Lung (tissue), 17 donors: ENCODE measurements at places on chromosomes 1 and 21. TPM values are rescaled to one million over a fixed set of nuclear protein-coding genes. Genes with fewer than 3 reads are reported as not detected.

DNA sequence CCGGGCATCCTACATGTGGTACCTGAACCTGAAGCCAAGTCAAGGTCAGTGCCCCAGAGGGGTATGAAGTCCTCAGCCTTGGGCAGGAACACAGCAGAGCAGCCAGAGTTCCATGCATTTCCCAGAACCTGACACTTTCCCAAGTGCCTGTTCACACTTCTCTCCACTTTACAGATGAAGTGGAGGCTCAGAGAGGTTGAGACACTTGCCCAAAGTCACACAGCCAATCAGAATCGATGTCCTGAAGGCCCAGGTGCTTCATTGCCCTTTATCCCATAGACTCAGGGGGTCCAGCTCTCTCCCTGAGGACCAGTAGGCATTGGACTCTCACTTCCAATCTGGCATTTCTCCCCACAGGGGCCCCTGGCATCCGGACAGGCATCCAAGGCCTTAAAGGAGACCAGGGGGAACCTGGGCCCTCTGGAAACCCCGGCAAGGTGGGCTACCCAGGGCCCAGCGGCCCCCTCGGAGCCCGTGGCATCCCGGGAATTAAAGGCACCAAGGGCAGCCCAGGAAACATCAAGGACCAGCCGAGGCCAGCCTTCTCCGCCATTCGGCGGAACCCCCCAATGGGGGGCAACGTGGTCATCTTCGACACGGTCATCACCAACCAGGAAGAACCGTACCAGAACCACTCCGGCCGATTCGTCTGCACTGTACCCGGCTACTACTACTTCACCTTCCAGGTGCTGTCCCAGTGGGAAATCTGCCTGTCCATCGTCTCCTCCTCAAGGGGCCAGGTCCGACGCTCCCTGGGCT is 2.2 kb downstream of the C1QA start:
- DNase-seq = no peak

DNA sequence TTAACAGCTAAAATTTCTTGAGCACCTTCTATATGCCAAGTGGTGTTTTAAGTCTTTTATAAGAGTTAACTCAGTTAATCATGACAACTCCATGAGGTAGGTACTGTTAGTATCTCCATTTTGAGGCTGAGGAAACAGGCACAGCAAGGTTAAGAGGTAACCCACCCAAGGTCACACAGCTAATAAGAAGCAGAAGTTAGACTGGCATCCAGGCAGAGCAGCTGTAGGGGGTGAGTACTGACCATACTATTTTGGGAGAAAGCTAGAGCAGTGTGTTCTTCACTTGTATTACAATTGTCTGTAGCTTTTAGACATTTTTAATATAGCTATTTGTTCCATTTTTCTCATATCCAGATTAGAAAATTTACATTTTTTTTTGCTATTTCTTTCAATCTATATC is 4.8 kb downstream of the ATP6V1G3 start:
- no peak for DNase-seq

- peak; percentile 37 for DNase-seq
Measured at GRCh38 chr1:163875927-163876320, 554.2 kb downstream of the NUF2 start.

GRCh38 chr1:194039578-194039977 is 853.2 kb upstream of the B3GALT2 start:
- no peak for DNase-seq

DNA sequence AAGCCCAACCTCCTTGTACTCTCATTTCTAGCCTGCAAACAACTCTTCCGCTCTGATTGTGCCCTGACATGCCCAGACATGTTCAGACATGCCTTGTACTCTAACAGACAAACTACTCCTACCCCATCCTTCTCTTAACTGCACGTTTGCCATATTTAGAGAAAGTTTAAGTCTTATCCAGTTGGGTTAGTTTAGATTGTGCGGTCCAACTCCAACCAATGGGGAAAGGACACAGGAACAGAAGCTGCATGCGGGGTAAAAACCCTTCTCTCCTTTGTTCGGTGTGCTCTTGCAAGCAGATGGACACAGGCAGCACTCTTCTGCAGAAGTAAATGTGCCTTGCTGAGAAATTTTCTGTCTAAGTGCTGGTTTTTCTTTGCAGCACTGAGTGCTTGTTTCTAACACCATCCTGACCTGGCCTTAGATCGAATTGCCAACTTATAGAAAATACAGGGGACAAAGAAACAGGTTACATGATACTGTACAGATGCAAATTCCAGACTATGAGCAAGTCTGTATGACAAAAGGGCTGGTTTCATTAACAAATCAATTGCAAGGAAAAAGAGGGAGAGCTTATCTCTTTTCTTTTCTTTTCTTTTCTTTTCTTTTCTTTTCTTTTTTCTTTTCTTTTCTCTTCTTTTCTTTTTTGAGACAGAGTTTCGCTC is 35.8 kb upstream of the IFNGR2 start:
- DNase-seq = no peak

DNA sequence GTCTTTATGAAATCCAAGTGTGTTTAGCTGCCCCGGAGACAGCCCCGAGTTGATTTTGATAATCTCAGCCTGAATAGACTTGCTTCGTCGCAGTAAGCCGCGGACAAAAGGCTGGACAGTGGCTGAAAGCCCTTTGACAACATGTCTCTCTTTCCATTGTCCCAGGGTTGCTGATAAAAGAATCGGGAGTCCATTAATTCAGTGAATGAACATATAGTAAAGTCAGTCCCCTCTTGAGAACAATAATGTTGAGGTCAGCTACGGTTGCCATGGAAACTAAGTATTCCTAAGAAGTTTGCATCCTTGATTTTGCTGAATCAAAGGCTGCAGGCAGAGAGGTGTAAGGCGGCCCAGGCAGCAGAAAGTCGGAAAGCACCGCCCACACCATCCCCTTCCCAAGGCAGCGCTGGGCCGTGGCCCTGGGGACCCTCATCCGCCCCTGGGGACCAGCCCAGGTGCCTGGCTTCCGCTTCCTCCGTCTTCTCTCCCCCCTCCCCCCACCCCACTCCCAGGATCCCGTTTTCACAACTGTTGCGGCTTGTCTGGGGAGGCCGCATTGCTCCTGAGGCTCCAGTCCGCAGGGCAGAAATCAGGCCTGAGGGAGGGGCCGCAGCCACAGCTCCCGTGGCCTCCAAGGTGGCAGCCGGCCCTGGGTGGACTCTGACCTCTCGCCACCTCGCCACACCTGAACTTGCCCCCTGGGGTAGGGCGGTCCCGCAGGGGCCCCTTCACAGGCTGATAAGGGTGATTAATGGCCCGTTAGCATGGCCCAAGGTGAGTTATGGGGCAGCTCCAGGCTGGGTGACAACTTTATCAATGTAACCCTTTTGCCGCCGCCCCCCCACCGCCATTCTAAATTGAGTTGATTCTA is 180.9 kb downstream of the PRDM16 start:
- DNase-seq = no peak

- DNase-seq = peak; percentile 93
Measured at GRCh38 chr1:234486858-234487840, 8.2 kb upstream of the TARBP1 start.

GRCh38 chr1:25993197-25993951 is 4.5 kb downstream of the PAFAH2 start:
- no peak for DNase-seq

DNA sequence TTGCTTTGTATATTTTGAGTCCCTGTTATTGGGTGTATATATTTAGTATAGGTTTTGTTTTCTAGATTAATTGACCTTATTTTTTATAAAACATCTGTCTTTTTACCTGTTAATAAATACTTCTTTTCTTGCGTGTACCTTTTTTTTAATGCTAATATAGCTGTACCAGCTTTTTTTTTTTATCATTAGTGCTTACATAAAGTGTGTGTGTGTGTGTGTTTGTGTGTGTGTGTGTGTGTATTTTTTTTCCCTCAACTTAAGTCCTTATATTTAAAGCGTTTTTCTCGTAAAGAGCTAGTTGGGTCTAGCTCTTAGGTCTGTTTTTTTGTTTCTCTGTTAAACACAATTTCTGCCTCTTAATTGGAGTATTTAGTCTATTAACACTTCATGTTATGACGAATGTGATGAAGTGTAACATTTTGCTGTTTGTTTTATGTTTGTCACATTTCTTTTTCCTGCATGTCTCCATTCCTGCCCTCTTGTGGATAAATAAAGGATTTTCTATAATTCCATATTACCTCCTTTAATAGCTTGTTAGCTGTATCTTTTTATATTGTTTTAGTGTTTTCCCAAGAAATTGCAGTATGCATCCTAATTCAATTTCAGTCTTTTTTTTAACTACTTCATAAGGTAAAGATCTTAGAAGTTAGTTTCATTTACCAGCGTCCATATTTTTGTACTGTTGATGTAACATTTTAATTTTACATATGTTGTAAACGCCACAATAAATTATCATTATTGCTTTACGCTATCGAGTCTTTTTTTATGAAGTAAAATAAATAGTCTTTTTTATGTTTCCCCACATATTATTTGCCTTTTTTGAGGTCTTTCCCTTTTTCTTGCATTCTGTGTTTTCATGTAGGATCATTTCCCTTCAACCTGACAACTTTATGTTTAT is 4.3 kb downstream of the PRMT2 start:
- DNase-seq = peak; percentile 51

RGS8 gene
- not detected for total RNA-seq

- peak; percentile 33 for DNase-seq
Measured at GRCh38 chr1:56291374-56291919, 287.9 kb downstream of the PLPP3 start.

- peak; percentile 88 for DNase-seq
Measured at GRCh38 chr1:8687039-8687438, 130.4 kb downstream of the RERE start.

DNA sequence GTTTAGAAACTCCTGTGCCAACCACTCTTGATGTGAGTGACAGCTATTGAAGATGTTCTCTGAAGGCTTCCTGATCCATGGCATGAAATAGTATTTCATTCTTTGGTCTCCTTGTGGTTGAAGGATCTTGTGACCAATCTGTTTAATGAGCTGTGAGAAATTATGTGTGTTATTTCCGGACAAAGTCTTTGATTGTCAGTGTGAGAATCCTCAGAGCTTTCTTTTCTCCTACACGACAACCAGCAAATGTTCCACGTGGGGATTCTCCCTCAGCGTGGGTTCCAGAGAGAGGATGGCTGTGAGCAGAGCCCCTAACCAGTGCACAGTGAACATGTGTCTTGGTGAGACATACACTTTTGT is 45.0 kb upstream of the HOOK1 start:
- DNase-seq = no peak

DNA sequence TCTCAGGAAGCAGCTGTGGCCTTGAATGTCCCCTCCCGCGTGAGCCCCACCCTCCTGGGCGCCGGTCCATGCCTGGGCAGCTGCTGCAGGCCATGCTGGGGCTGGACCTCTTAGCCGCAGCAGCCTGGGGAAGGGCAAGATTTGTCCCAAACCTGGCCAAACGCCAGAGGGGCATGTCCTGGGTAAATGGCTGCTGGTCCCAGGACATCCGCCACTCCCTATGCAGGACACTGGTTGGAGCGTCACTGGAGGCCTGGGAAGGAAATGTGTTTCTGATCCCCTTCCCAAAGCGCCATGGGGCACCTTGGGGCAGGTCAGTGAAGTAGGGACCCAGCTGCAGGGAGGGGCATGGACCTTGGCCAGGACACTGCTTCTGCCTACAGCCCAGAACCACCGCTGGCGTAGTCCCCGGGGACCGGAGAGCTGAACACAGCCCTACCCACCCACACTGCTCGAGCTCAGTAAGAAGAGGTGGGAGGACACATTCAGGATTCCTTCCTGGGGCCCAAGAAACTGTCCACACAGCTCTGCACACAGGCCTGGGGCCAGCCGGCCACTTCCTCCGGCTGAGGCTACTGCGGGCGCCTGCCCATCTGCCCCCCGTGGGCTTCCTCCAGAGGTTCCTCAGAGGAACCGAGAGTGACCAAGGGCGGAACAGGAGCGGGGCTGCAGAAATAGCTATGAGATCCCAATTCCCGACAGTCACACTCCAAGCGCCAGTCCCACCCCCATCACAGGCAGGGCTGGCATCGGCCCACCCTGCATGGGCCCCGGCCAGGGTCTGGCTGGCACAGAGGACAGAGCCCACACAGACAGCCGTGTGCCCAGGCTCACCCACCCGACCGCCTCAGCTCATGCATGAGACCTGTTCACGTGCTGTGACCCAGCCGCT is 10.8 kb upstream of the PLEKHG5 start:
- DNase-seq = peak; percentile 59

FCGR3B gene
- 15.7 TPM for total RNA-seq

GRCh38 chr1:102466487-102466886 is 469.8 kb upstream of the OLFM3 start:
- DNase-seq = no peak

DNASE2B gene
- total RNA-seq = not detected

DNA sequence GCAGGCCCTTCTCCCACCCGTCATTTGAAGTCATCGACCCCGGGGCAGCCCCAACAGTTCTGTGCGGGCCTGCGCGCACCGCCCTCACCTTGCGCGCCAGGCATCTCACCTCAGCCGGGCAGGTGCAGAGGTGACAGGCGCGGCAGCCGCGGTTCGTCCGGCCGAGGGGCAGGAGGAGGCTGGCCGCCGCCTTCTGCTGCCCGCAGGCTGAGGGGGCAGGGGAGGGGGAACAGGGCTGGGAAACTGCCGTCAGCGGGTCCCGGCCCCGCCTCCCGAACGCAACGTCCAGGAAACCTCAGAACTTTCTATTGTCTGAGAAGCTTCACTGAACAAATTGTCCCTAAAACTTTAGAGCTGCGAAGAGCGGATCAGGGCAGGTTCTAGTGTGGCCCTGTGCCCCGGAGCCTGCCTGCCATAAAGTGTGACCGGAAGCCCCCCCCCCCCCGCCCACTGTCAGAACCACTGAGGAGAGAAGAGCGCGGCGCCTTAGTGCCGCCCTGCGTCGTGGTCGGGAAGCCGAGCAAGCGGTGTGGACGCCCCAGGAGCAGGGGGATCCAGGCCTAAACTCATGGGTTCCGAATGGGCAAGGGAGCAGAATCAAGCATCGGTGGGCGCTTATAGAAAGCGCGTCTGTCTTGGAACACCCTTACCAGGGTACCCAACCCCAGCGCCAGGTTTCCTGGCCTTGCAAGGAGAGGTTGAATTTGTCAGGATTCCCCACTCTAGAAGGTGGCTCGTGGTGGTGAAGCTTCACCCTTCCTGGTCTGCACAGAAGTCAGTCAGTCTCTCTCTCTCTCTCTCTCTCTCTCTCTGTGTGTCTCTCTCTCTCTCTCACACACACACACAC is 13.3 kb upstream of the TBX15 start:
- DNase-seq = no peak

DNA sequence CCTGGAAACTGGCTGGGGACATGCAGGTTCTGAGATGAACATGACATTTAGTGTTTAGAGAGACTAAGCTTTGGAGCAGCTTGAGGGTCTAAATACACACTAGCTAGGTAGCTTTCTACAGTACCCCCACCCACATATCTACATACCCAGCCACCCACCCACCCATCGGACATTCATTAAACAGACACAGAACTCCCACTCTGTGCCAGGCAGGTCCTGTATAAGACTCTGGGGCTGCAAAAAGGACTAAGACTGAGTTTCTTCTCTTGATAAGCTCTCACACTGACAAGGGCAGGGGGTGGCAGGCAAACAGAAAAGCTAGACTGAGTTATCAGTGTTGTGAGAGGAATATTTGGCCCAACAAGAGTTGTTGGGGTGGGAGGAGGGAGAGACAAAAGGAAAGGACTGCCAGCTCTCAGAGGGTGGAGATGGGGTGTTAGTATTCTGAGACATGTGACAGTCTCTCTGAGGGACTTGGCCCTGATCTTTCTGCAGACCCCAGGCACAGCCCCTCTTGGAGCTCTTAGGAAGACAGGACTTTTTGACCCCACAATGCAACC is 6.8 kb downstream of the MAP7D1 start:
- peak; percentile 23 for DNase-seq
